H9 (cell line): ENCODE measurements at places on chromosomes 13 and 19. TPM values are rescaled to one million over a fixed set of nuclear protein-coding genes. Genes with fewer than 3 reads are reported as not detected.

ZNF491 gene
- 0.61 and 0.77 TPM in 2 replicates for total RNA-seq

PCDH9 gene
- total RNA-seq, result 0.09 and 0.11 TPM in 2 replicates

NALCN gene
- total RNA-seq, result 0.09 and 0.26 TPM in 2 replicates

FOXO1 gene
- 43.5 and 44.6 TPM in 2 replicates for total RNA-seq

DDX39A gene
- total RNA-seq, result 137 and 145 TPM in 2 replicates

PTPRH gene
- 0.24 and 0.33 TPM in 2 replicates for total RNA-seq

NXNL1 gene
- not detected in 2 replicates for total RNA-seq

OR1M1 gene
- total RNA-seq, result not detected in 2 replicates

DNA sequence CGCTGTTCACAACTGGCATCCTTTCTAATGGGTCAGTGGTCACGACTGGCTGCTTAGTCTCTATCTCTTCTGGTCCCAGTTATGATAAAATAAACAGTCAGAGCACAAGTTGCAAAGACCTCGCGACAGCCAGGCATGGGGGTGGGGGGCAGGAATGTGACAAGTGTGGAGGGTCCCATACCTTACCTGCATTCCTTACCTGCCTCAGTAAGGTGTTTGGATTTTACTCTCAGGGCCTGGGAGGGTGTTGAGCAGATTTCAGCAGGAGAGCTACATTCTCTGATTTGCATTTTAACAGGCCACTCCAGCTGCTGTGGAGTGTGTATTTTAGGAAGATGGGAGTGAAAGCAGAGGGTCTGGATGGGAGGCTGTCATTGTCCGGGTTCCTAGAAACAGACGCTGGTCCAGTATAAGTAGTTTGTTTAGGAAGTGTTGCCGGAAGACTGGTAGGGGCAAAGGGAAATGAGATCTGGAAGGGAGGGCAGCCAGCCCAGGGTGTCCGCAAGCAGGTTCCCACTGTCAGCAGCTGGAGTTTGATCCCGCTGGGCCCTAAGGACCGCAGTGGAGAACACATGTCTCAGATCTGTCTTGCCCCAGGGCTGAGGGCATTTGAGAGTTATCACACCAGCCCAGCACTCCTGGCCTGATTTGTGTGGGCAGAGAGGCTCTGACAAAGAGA is 920.0 kb downstream of the UQCRFS1 start:
- DNase-seq, result peak; percentile 52

GRCh38 chr13:112733112-112733511 is 43.3 kb downstream of the ATP11A start:
- DNase-seq, result peak; percentile 74

- DNase-seq, result peak; percentile 88
Observed at GRCh38 chr13:74133657-74134201, 475 bp downstream of the KLF12 start.

- no peak for DNase-seq
Observed at GRCh38 chr13:20272588-20273171, 40.6 kb upstream of the GJB6 start.

GRCh38 chr13:27172495-27172842 is 858 bp upstream of the USP12 start:
- no peak for DNase-seq

DNA sequence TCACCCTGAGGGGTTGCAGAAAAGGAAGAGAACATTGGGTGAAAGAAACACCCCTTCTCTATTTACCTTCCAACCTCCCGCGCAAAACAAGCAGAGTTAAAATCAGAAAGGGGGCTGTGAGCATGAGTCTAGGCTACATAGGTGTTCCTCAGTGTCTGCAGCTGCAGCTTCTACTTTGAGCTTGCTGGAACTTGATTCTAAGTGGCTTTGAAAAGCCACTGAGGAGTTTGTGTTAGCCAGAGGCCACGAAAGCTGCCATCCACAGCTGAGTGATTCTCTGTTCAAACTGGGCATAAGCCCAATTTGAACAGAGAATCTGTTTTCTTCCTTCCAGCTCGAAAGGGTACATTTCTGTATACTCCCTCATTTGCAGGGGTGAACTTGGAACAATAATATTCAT is 343.9 kb downstream of the PCDH9 start:
- no peak for DNase-seq

- no peak for DNase-seq
Observed at GRCh38 chr13:39682788-39683187, 27.3 kb downstream of the COG6 start.

- DNase-seq, result peak; percentile 47
Observed at GRCh38 chr19:33796164-33796875, at the start of gene KCTD15. TSS of gene KCTD15 (plus strand) at chr19:33796870. CDS start at chr19:33800455, 3,585 bp downstream.

- DNase-seq, result no peak
Observed at GRCh38 chr13:109144693-109145437, 515.5 kb downstream of the MYO16 start.

GRCh38 chr19:38849860-38850435 is at the start of gene HNRNPL:
TSS of gene HNRNPL (minus strand) at chr19:38849986. CDS start at chr19:38849966, 20 bp downstream.
- peak; percentile 100 for DNase-seq

DNA sequence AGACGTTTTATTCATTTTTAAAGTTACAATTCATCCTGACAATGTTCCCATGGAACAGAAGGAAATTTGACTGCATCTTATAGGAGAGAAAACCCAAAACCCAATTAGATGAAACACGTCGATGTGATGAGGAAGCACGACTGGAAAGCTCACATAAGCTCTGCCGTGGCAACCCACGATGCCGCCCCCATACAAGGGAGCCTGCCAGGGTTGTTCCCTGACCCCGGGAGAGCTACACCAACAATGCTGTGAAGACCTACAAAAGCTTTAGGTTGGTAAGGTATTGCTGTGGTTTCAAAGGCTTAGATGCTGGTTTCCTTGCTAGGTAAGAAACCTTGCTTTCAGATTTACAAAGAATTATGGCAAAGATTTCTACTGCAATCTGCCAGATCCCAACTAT is 393.1 kb downstream of the KLF12 start:
- DNase-seq, result no peak

DNA sequence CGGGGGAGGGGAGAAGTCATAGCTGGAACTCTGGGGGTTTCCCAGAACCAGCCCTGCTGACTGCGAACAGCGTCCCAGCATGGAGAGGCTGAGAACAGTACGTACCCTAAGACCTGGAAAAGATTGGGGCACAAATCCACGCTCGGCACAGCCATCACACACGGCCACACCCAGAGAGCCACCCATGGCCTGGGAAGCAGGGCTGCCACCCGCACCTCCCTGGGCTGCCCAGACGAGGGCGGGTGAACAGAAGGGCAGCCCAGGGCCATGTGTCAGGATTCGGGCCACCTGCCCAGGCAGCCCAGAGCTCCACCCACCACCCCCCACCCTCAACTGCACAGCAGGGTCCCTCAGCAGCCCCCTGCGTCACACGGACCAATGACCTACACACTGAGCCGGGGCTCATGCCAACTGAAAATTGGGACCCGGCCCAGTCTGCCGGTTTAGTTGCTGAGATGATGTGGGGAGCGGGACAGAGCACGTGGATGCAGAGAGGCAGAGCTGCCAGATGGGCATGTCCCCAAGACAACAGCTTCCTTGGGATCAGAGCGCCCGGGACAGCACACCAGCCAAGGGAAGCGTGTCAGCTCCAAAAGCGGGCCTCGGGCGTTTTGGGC is 8.5 kb downstream of the UBXN6 start:
- peak; percentile 31 for DNase-seq

GRCh38 chr19:39708594-39708993 is 4.3 kb downstream of the LGALS14 start:
- DNase-seq, result no peak
